Adrenal gland (tissue), 19 donors: ENCODE measurements at places on chromosomes 11 and 22. TPM values are rescaled to one million over a fixed set of nuclear protein-coding genes. Genes with fewer than 3 reads are reported as not detected.

Gene CHST1
- polyA plus RNA-seq = 2.5 TPM

Gene MRE11
- polyA plus RNA-seq = 5.0 TPM

Gene SCUBE2
- polyA plus RNA-seq = 3.8 TPM

Gene EXT2
- 49.6 TPM for polyA plus RNA-seq

Gene GGTLC2
- polyA plus RNA-seq = not detected

Gene FOLR2
- 27.2 TPM for polyA plus RNA-seq

Gene KCNK4
- polyA plus RNA-seq = not detected

Gene WNT7B
- polyA plus RNA-seq = not detected

Gene ABTB2
- polyA plus RNA-seq = 1.9 TPM

Gene TEX54
- polyA plus RNA-seq = not detected

Gene TNNT3
- polyA plus RNA-seq = 1.0 TPM

Gene KRTAP5-10
- polyA plus RNA-seq = not detected

Gene FGF3
- not detected for polyA plus RNA-seq

Gene GNG3
- polyA plus RNA-seq = 6.4 TPM

Gene CREB3L1
- polyA plus RNA-seq = 31.5 TPM

Gene LSP1
- 1,341 TPM for polyA plus RNA-seq

Gene OR4A16
- not detected for polyA plus RNA-seq

Gene MMP13
- polyA plus RNA-seq = not detected

Gene OR8G5
- polyA plus RNA-seq = not detected

Gene MEN1
- polyA plus RNA-seq = 32.8 TPM

Gene SMIM35
- not detected for polyA plus RNA-seq
